ENCODE measurements at places on chromosomes 5 and 9.

DNA sequence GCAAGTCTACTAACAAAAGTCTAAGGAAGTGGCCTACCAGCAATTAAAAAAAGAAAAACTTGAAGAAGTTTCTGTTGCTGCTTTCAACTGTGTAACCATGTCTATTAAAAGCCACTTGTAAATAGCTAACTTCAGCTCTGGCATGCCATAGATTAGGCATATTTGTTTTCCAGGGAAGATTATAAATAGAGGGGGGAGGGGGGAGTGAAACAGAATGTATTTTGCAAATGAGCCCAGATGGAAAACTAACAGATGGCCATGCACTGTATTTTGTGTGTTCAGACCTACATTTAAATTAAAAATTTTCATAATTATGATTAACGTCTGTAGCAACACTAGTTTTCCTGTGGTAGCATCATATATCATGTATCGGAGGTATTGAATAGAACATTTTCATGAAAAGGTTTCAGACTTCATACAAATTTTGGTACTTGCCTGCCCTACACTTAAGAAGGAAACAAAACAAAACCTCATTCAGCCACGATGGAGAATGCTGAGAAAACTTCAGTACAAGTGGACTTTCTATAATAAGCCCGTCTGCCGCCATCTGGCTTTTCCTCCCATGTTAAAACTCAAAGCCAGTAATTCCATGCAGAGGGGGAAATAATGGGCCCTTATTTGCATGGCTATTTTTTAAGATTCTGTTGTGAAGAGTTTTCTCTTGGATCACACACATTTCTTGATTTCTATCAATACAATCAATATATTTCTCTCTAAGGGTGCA lies 220.4 kb upstream of the SMARCA2 start:
- DNase-seq, result no peak

- DNase-seq, result no peak
Measured at GRCh38 chr9:137387891-137388560, 34.9 kb downstream of the EXD3 start.

DNA sequence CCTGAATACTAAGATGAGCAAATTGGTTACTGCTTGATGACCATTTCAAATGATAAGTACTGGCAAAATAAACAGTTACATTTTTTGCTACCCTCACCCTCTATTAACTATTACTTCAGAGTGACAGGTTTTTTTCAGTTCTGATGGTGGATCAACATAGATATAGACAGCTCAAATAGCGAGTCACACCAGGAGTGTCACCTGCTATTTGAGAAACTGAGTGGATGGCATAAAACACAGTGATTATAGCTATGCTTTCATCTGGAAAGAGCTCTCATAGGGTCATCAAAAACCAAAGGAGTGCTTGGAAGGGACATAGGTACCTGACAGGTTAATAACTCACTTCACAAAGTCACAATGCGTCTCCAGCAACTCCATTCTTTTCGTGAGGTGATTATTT lies 244.5 kb upstream of the C9orf72 start:
- no peak for DNase-seq

DNA sequence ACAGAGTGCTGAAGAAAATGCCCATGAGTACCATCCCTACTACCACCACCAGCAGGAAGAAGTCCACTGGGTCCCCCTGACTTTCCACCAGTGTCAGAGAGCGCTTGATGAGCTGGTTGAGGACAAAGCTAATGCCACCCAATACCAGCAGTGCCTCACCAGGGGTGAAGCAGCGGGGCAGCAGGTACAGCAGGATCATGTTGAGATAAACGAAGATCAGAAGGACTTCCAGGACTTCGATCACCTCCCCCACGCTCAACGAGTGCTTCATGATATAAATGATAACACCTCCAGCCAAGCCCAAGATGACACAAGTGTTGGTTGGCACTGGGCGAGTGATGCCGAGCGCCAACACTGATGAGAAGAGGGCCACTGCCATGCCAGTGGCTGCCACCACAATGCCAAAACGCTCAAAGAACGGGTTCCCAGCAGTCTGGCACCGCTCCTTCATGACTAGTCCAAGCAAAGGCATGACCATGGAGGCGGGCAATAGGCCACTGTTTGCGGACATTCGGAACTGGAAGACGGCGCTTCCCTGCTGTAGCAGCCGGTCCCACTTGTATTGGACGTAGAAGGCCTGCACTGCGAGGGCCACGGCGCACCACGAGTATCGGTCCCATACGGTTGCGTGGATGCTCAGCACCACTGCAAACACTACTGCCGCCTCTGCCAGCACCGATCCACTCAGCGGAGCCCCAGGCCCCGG lies 679 bp downstream of the DOLK start:
- no peak for DNase-seq

GRCh38 chr9:128420060-128420650 lies 502 bp upstream of the CERCAM start:
- no peak for DNase-seq

DNA sequence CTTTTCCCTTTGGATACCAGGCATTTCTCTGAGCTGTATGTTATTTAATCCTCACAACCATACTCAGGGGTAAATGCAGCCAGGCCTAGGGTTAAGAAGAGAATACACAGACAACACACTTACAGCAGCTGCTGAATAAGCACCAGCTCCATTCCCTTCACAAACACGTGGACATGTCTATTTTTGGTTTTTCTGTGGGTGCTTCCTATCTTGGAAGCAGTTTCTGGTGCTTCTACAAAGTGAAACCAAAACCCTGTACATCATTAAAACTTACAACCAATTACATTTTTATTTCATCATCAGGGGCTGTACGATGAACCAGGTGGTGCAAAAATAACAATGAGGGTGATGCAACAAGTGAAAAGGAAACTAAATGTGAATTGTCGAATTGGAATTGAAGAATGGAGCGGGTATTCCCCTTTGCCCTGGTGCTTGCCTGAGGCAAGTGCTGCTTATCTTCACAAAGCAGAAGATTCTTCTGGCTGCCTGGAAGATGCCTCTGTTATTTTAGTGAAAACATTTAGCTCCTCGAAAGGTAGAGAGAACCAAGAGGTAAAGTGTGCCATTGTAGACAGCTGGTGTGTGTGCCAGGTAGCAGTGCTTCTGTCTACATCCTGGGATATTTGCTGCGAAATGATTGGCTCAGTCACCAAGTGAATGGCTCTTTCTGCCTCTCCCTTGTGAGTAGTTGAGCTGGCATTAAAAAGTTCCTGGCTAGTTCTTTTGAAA lies 18.6 kb upstream of the IFNB1 start:
- no peak for DNase-seq

GRCh38 chr5:11052871-11053270 lies 291.8 kb upstream of the DAP start:
- DNase-seq, result no peak

DNA sequence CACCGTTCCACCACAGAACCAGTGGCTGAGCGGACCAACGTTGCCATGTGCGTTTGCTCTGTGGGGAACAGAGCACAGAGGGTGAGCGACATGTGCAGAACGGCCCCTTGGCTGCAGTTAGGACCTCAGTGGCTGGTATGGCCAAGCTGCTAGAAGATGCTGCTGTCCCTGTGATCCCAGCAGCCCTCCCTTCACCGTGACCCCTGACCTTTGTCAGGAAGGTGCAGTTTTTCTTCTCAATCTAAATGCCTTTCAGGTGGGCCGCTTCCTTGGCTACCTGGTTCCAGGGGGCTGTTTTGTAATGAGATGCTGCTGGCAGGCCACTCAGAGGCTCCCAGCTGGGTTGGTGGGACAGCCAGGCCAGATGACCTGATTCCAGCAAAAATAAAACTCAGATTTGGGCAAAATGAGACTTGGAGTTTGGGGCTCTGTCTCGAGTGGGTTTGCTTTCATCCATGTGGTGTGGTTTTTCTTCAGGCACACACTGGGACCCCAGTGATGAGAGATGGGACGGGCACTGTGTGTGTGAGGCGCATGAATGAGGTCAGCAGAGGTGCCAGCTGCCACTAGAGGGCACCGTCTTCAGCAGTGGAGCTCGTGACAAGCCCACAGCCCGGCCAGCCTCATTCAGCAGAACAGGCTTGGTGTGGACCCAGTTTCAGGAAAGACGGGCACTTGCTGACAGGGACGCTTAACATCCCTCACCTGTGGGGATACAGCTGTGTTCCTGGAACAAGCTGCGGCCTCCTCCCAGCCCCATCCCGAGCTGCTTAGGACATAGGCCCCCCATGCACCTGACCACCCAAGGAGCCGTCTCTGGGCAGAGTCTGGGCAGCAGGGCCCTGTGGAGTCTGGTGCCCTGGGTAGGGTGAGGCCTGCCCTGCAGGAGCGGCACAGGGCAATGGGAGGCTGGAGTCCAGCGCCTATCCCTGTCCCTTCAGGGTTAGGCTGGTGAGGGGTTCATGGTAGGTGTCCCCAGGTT lies 4.1 kb downstream of the MRPS2 start:
- DNase-seq, result no peak

GRCh38 chr5:619444-619843 lies 7.3 kb downstream of the CEP72 start:
- no peak for DNase-seq

GRCh38 chr9:24552526-24553182 lies 7.0 kb upstream of the IZUMO3 start:
- DNase-seq, result no peak

GRCh38 chr9:120532475-120532874 lies 47.5 kb downstream of the CDK5RAP2 start:
- DNase-seq, result no peak

DNA sequence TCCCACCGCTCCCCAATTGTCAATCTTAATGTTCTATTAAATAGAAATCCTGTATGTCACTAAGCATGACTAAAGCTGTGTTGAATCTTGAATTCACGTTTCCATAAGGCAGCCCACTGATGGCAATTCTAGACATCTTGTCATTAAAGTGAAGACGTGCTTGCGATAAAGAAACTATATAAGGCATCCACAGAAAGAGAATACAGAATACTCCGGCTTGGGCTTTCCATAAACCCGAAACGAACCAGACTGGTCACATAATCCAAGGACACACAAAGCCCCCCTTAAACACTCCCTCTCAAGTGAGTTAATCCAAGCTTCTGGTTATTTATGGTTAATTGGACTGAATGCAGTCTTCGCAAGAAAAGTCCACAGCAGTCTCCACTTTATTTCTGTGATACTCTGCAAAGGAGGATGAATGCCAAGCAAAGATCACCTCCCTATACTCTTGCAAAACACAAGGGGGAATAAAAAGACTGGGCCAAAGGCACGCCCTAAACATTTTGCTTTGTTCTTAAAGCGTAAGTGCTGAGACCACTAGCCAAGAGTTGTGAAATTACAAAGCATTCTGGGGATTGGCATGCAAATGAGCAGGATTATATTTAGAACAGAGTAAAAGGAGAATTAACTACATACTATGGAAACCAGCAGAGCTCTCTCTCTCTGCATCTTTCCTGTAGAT lies 54.7 kb downstream of the DPYSL3 start:
- no peak for DNase-seq

- DNase-seq, result no peak
Measured at GRCh38 chr5:6592601-6593000, 40.2 kb downstream of the NSUN2 start.

DNA sequence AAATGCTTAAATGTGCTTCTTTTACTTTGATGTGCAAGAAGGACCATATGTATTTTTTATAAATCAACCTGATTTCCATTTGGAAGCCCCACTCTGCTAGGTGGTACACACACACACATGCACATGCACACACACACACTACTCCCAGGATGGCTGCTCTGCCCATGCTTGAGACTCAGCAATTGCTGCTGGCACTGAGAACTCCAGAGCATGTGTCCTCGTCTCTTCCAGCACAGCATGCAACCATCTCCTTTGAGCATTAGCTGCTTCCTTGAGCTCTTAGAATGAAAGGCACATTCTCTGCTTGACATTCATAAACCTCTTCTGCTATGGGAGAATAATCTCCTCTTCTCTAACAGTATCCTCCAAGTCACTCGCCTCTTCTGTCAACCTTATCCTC lies 115.9 kb downstream of the FEM1C start:
- DNase-seq, result no peak

DNA sequence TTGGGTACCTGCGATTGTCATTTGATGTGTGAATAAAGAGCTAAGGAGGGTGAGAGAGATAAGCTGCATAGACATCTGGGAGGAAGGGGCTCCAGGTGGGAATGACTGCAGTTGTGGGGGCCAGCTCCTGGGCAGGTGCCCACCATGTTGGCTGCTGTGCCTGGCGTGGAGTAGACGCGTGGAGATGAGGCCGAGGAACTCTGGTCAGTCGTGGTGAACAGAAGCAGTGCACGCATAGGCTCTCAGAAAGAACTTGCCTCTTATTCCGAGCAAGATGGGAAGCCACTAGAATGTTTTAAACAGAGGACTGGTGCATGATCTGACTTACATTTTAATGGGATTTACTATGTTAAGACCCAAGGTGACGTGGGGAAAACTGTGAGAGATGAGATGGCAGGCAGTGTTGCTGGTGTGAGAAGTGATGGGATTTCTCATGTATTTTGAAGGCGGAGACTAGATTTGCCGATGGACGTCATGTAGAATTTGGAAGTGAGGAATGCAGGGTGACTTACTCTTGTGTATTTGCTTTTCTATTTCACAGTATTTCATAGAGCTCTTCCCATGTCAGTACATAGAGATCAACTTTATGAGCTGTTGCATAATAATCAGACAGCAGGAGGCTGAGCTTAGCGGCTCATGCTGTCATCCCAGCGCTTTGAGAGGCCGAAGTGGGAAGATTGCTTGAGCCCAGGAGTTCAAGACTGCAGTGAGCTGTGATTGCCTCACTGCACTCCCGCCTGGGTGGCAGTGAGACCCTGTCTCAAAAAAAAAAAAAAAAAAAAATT lies 71.1 kb downstream of the EHMT1 start:
- DNase-seq, result no peak

DNA sequence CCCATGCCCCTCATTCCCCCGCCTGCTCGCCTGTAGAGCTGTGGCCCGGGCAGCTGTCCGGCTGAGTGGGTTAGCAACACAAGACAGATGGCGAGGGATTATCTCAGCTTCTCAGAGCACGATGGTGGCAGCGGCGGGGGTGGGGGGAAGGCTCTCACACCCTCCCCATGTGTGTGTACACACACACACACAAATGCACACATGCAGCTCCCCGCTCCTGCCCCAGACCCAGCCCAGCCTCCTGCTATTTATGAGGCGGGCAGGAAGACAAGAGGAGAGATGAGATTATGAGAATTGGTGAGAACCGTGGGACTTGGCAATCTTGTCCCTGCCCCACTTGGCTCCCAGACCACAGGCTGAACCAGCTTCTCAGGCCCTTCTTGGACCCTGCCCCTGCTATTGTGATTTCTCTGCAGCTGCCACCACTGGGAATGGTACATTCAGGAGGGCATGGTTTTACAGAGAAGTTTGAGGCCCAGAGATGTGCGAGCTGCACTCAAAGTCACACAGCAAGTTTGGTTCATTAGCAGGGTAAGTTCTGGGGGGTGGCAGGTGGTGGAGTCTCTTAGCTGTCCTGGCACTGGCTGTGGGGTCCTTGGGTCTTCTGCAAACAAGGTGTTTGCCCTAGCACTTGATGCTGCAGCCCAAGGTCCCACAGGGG lies 51.0 kb upstream of the PSD2 start:
- DNase-seq, result no peak

GRCh38 chr9:91534374-91534773 lies 110.7 kb upstream of the NFIL3 start:
- no peak for DNase-seq

- DNase-seq, result no peak
Measured at GRCh38 chr5:121701731-121702130, 150.0 kb upstream of the FTMT start.

GRCh38 chr5:72032788-72033187 lies 74.5 kb upstream of the MAP1B start:
- no peak for DNase-seq

GRCh38 chr9:104905153-104905901 lies 22.6 kb downstream of the ABCA1 start:
- DNase-seq, result no peak

GRCh38 chr5:168765551-168766425 lies 186.6 kb upstream of the PANK3 start:
- no peak for DNase-seq

Measured in cortex of kidney (tissue), 1 donor.